ENCODE measurements at places on chromosomes 5 and 9. TPM values are rescaled to one million over a fixed set of nuclear protein-coding genes. Genes with fewer than 3 reads are reported as not detected.
A peak's percentile ranks its signal among the peaks of the same experiment; 100 is the strongest.

PCDHA9 gene
- under 0.01 TPM for total RNA-seq

ENTREP1 gene
- under 0.01 TPM for total RNA-seq

DNA sequence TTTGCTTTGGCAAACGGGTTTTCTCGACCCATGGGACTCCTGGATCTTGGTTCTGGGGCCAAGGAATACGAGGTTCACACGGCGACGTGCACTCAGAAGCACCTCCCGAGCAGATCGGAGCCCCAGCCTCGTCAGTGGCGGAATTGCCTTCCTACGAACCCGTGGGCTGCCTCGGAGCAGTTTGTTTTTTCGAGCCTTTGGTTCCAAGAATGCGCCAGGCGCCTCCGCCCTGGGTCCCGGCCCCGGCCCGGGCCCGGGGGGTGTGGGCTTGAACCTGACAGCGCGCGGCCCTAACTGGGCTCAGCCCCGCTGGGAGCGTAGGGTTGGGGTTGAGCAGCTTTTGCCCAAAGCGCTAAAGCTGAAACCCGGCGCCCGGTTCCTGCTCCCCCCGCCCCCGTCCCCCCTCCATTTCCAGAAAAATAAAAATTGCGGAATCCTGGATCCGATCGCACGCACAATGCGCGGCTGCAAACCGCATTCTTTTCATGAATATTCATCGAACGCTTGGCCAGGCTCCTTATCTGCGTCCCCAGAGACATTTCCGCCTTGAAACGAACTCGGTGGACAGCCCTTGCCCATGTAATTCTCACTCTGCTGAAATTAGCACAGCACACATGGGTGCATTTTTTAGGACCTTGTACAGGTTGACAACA, 1.0 kb downstream of the BASP1 start:
- peak; percentile 61 for DNase-seq

DNA sequence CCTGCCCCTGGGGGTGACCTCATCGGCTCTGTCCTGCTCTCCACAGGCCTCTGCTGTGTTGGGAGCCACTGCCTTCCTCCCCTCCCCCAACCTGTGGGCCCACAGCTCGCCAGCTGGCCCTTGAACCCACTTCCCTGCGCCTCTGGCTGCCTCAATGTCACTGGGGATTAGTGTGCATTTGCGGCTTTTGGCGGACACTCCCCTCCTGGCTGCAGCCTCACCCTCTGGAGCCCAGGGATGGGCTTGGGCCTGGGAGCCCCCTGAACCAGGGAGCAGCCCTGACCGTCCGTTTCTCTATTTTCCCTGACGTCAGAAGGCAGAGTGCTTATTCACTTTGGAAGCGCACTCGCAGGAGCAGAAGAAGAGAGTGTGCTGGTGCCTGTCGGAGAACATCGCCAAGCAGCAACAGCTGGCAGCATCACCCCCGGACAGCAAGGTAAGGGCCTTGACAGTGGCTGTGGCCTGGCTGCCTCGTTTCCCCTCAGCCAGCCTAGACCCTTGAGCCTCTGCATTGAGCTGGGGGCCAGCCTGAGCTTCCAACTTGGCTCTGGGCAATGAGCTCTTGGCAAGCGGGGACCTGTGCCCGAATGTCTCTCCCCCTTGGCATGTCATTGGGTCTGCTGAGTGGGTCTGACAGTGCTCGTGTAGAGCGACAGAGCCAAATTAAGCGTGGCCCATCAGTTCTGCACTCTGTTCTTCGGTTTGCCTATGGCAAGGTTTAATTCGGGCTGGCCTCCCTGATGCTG, 73.1 kb downstream of the RGS3 start:
- DNase-seq: peak; percentile 69

Measured in fibroblast of villous mesenchyme (primary cell).